Activated T-cell treated with anti-CD3 and anti-CD28 coated beads, Interleukin-2, amount 50 U/mL, for 4 hours (primary cell): ENCODE measurements at places on chromosomes 11 and 22.

- DNase-seq, result no peak
Observed at GRCh38 chr22:46504584-46504983, 32.8 kb downstream of the CELSR1 start.

DNA sequence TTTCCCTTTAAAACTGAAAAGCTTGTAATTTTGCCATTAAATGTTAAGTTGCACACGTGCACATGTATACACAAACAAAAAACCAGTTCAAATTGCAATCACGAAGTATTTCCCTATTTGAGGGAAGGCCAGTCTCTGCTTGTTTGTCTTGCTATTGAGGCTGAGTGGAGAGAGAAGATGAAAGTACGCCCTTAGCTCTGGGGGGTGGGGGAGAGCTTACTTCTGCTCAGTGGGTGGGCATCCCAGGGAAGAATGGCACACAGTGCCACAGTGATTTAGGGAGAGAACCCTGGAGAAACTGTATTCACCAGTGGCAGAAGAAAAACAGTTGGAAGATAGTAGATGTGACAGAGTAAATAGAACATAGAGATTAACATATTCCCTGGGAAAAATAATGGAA is 8.7 kb downstream of the YAP1 start:
- no peak for DNase-seq

GRCh38 chr11:68127714-68128681 is 6.8 kb upstream of the CHKA start:
- no peak for DNase-seq

DNA sequence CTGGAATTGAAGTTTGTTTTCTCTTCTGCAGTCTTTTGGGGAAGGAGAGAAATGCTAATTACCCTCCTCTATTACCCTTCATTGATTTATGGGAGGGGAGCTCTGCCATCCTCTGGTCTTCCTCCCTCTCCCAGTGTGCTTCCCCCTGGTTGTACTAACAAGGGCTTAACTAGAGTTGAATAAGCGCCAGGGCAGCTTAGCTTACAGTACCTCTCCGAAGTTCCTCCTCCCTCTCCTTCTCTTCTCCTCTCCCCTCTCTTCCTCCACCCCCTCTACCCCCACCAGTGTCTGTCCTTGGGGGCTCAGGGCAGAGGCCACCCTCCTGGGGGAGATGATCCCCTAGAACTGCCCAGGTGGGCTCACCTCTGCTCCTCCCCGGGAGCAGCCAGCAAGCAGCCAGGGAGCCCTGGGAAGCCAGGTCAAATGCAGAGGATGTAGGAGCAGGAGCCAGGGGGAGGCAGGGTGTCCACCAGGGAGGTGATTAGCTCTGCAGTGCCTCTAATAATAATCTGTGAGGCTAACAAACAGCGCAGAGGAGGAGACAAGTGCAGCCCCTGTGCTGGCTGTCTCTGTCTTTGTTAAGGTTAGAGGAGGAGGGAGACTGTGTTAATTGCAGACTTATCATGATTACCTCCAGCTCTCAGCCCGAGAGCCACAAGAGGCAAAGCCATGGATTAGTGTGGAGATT is 191.6 kb upstream of the CADM1 start:
- DNase-seq, result no peak

- DNase-seq, result no peak
Observed at GRCh38 chr22:30665266-30665665, 2.4 kb downstream of the DUSP18 start.
